ENCODE measurements at places on chromosomes 1 and 21.

DNA sequence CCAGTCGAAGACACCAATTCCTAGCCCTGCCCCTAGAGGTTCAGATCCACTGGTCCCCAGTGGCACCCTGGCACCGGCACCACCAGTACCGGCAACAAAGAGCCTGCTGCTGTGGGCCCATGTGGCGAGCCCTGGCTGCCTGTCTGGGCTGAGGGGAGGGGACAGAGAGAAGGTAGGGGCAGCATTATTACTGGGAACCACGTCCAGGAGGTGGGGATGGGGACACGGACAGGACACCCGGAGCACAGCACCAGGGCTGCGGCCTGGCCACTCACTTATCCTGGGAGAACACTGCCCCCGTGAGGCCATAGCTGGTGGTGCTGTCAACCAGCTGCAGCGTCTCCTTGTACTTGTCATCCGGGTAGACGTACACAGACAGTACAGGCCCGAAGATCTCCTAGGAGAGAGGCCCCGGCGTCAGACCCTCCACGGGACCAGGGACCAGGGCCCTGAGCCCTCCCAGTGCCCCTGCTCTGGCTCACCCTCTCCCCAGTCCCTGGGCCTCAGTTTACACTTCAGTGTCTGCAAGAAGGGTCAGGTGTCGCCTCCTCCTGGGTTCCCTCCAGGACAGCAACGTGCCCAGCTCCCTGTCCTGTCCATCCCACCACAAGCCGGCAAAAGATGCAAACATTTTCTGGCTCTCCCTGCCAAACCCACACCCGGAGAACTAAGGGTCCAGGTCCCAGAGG is 15.8 kb upstream of the TAS1R2 start:
- H3K27me3 ChIP-seq, result no peaks in the 10 kb centered on the region
- H3K4me3 ChIP-seq, result no peak overlapping the region
- no peak overlapping the region for H3K27ac ChIP-seq
- no peaks in the 10 kb centered on the region for H3K4me1 ChIP-seq

DNA sequence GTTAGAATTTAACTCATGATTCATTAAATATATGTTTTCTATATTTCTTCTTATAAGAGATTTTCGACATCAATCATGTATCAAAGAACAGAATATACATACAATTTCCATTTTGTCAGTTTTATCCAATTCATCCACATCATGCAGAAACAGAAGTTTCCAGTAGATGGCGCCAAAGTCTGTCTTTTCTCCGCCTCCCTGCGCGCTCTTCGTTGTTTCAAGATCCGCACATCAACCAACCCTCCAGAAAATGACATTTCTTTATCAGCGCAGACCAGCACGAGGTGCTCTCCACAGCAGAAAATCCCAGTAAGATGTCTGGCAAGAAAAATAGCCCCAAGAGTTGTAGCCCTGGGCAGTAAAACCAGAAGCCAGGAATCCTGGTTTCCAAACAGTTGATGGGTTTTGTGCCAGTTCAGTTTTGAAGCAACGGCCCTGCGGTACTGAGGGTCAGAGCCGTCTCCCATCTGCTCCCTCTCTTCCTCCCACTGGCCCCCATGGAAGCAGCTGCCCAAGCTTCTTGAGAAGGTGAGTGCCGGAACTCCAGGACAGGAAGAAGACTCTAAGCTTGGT is 38.6 kb upstream of the GPR137B start:
- peaks cover 2% of the 10 kb centered on the region for H3K27me3 ChIP-seq
- H3K27ac ChIP-seq, result no peak overlapping the region
- no peaks in the 10 kb centered on the region for H3K36me3 ChIP-seq
- DNase-seq, result peak; percentile 65
- H3K4me3 ChIP-seq, result no peak overlapping the region

- no peaks in the 10 kb centered on the region for H3K36me3 ChIP-seq
- H3K4me3 ChIP-seq, result no peak overlapping the region
- H3K4me1 ChIP-seq, result peaks cover 17% of the 10 kb centered on the region
- no peak for DNase-seq
- H3K27ac ChIP-seq, result no peak overlapping the region
- H3K27me3 ChIP-seq, result no peaks in the 10 kb centered on the region
Measured at GRCh38 chr1:179822065-179822464, 55.5 kb downstream of the TOR1AIP2 start.

DNA sequence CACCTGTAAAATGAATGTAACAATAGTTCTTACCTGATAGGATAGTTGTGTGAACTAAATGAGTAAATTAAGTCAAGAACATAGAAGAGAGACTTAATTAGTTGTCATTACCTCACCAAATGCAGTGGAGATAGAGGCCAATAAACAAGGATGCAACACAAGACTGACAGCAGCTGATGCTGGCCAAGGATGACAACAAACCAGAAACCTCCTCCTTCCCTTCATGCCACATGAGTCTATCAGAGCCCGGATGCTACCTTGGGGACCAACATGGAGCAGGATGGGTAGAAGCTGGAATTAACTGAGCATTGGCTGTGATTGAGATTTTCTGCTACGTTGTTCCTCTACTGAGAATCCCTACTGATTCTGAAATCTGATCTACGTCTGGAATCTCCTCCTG is 30.3 kb upstream of the USP1 start:
- DNase-seq, result no peak
- no peaks in the 10 kb centered on the region for H3K36me3 ChIP-seq
- no peaks in the 10 kb centered on the region for H3K27me3 ChIP-seq
- no peak overlapping the region for H3K27ac ChIP-seq
- no peak overlapping the region for H3K4me3 ChIP-seq
- no peaks in the 10 kb centered on the region for H3K4me1 ChIP-seq

DNA sequence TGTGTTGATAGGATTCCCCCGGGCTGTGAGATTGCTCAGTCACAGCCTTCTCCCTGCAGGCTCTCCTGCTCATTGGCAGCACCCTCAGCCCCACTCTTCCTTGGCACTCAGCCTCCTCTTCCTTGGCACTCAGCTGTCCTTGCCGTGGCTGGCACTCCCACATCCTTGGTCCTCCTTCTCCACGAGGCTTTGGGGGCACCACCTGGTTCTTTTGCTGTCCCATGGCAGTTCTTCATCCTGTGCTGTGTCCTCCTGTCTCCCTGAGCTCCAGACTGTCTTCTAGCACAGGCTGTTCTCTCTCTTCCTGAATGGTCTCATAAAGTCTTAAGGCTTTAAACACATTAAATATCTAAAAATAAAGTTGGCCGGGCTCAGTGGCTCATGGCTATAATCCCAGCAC is 27.0 kb downstream of the PKNOX1 start:
- H3K4me1 ChIP-seq, result no peaks in the 10 kb centered on the region
- H3K27ac ChIP-seq, result no peak overlapping the region
- H3K4me3 ChIP-seq, result no peak overlapping the region
- H3K27me3 ChIP-seq, result no peaks in the 10 kb centered on the region
- DNase-seq, result no peak

GRCh38 chr1:37034121-37035013 is at the start of gene GRIK3:
Gene GRIK3, minus strand, starts transcription at chr1:37034515. Its CDS starts 407 bp downstream, at chr1:37034108.
- no peak within 1 kb of the TSS for H3K4me3 ChIP-seq
- no peaks in the 10 kb centered on the region for H3K36me3 ChIP-seq
- DNase-seq, result no peak
- no peaks in the 10 kb centered on the region for H3K4me1 ChIP-seq
- no peak within 1 kb of the TSS for H3K27ac ChIP-seq

DNA sequence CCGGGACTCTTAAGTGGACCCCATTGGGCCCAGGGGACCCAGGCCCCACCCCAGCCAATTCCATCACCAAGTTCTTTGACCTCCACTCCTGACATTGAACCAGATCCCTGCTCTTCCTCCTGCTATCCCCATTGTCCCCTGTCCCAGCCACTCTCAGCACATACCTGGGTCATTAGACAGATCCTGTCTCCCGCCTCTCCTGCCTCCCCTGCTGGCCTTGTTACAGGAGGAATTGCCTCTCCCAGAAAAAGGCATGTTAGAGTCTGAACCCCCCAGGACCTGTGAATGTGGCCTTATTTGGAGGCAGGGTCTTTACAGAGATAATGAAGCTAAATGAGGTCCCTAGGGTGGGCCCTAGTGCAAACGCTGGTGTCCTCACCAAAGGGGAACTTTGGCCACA is 301.9 kb downstream of the NPHP4 start:
- H3K27ac ChIP-seq, result no peak overlapping the region
- H3K4me1 ChIP-seq, result no peaks in the 10 kb centered on the region
- DNase-seq, result no peak

- peaks cover 6% of the 10 kb centered on the region for H3K4me1 ChIP-seq
- H3K27ac ChIP-seq, result no peak overlapping the region
- no peaks in the 10 kb centered on the region for H3K36me3 ChIP-seq
- DNase-seq, result no peak
Measured at GRCh38 chr1:155989242-155990004, 11.1 kb upstream of the ARHGEF2 start.

GRCh38 chr1:220011620-220012019 is 34.7 kb downstream of the EPRS1 start:
- peaks cover 5% of the 10 kb centered on the region for H3K36me3 ChIP-seq
- no peak overlapping the region for H3K27ac ChIP-seq
- H3K27me3 ChIP-seq, result no peaks in the 10 kb centered on the region
- no peaks in the 10 kb centered on the region for H3K4me1 ChIP-seq

DNA sequence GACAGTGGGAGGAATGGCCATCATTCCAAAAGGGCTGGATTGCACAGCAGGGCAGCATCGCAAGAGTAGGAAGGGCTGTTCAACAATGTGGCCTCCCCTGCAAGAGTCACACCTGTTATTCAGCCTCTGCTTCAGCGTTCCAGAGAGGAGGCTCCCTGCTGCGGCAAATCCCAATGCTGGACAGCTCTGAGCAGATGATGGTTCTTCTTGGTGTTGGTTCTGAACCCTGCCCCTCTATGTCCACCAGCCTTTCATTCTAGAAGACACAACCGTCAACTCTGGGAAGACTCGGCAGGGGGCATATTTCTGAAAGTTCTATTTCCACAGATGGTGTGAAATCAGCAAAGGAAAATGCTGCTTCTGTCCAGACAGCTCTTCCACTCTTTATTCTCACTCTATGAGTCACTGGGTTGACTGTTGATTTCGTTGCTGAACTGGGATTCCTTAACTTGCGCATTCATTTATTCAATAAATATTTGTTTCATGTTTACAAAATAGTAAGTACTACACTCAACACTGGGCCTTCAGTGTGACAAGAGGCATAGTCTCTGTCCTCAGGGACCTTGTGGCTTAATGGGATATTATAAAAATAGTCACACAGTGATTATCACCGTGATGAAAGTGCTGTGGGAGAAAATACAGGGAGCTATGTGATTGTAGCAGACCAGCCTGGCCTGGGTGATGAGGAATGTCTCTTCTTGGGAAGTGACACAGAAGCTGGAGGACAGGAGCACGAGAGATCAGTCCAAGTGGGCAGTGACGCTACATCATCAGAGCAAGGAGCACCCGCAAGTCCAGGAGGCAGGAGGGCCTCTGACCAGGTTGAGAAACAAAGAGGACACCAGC is 260.3 kb downstream of the SIPA1L2 start:
- H3K27me3 ChIP-seq, result no peaks in the 10 kb centered on the region
- no peak overlapping the region for H3K4me3 ChIP-seq
- no peak overlapping the region for H3K27ac ChIP-seq

DNA sequence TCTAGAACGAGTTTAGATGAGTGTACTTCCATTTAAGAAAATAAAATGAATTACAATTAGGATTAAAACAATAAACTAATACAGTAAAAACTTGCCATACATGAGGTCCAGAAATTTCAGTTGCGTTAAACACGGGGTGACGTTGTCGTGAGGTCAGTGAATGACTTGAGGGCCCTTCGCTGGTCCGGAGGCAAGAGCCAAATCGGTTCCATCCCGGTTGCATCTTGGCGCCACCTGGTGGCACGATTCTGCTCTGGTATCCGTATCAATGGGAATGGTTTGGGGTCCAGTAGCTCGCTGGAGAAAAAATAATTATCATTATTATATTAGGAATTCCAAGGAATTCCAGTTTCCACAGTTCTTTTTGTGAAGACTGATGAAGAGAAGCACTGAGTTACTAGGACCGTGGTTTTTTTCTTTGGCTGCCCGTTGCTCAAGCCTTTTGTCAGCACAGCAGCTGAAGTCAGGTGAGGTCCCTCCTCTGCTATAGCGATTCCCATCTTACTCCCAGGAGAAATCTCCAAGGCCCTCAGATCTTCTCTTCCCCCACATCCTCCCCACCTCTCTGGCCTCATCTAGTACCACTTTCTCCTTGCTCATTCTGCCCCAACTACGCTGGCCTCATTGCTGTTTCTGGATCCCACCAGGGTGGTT is 161.4 kb downstream of the SLC35F3 start:
- no peak overlapping the region for H3K4me3 ChIP-seq
- no peak overlapping the region for H3K27ac ChIP-seq
- DNase-seq, result peak; percentile 65
- no peaks in the 10 kb centered on the region for H3K27me3 ChIP-seq
- peaks cover 2% of the 10 kb centered on the region for H3K4me1 ChIP-seq

DNA sequence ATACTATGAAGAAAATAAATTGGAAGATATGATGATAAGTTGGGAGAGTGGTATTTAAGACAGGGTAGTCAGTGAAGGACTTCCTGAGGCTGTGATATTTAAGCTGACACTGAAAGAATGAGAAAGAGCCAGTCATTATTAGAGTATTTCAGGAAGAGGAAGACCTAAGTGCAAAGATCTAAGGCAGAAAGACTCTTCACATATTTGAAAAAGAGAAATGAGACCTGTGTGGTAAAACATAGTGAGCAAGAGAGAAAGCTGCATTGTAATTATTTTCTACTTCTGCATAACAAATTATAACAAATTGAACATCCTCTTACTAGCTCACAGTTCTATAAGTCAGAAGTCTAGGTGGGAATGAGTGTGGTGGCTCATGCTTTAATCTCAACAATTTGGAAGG is 34.6 kb upstream of the DOCK7 start:
- H3K27me3 ChIP-seq, result no peaks in the 10 kb centered on the region
- H3K4me3 ChIP-seq, result no peak overlapping the region
- no peak for DNase-seq
- peaks cover 21% of the 10 kb centered on the region for H3K4me1 ChIP-seq
- H3K27ac ChIP-seq, result no peak overlapping the region

DNA sequence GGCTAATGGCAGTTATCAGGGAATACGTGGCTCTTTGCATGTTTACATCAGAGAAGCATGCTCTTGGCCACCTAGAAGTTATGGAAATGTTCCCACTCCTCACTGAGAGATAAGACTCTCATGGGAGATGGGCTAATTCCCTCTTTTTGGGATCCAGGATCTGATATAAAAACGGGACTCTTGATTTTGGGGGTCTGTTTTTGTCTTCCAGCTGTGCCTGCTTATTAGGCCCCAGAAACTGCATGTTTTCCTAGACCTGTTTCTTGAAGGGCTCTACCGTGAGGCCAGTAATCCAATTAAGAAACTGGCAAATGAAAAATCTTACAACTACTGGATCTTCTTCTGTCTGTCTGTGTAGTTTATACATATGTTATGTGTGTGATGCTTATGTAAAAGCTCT is 47.0 kb upstream of the PTCH2 start:
- H3K27me3 ChIP-seq, result no peaks in the 10 kb centered on the region
- H3K4me1 ChIP-seq, result no peaks in the 10 kb centered on the region
- H3K36me3 ChIP-seq, result peaks cover 5% of the 10 kb centered on the region
- no peak overlapping the region for H3K4me3 ChIP-seq
- H3K27ac ChIP-seq, result no peak overlapping the region

Data from neuronal stem cell (in vitro differentiated cells).